DMS79 treated with DMSO at 0.1 percent for 48 hours (cell line): ENCODE measurements at places on chromosomes 1 and 21.

DNA sequence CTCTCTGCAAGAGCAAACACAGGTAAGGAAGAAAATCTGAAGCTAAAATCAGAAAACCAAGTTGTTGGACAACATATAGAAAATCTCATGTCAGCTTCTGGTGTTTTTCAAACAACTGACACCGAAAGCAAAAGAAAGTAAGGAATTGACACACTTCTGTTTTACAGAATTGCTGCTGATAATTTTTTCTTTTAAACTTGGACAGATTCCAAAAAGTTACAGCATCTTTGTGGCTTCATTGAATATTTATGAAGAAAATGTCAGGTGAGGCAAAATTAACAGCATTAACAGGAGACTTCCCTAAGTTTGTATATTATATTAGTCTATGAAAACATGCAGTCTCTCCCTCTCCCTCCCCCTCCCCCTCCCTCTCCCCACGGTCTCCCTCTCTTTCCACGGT lies 14.9 kb upstream of the CTSS start:
- DNase-seq = no peak

- DNase-seq = no peak
Measured at GRCh38 chr1:76083189-76083588, 8.6 kb downstream of the ST6GALNAC3 start.

- no peak for DNase-seq
Measured at GRCh38 chr1:209993061-209993830, 55.2 kb downstream of the SYT14 start.

GRCh38 chr1:182192215-182192614 lies 130.7 kb upstream of the ZNF648 start:
- no peak for DNase-seq

GRCh38 chr21:32682696-32683474 lies 44.9 kb downstream of the SYNJ1 start:
- DNase-seq = no peak

- DNase-seq = no peak
Measured at GRCh38 chr21:46269466-46269865, 15.9 kb downstream of the MCM3AP start.

DNA sequence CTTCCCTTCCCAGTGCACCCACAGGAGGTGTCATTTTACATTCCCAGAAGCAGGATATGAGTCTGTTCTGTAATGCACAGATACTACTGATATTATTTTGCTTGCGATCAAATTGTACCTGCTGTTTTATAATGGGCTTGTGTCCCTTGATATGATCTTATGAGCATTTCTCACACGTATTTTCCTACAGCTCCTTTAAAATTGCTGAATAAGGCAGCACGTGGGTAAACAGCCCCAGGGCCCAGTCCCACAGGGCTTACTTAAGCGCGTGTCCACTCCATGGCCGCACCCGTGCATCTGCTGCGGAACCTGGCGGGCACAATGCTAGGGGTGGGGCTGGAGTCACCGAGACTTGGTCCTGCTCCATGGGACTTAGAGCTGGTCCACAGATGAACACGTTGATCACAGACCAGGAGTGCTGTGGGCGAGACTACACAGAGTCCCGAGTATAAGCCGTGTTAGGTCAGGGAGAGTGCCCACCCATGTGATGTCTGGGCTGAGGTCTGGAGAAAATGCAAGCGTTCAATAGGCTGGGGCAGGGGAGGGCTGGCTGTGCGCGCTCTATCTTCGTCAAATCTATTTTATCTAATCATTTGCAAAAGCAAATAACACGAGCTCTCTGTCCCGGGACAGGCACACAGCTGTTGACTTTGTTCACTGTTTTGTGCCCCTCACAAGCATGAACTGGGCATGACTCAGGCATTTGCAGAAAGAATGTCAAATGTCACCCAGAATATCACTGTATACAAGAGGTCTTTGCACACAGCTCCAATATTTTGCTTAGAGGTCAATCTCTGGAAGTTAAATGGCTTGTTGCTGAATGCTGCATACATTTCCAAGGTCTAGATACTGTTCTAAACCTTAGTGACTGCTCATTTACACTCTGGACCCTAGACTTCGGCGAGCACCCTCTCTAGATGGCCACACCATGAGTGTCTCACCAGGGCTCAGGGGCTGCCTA lies 119.3 kb downstream of the CRYAA start:
- no peak for DNase-seq

DNA sequence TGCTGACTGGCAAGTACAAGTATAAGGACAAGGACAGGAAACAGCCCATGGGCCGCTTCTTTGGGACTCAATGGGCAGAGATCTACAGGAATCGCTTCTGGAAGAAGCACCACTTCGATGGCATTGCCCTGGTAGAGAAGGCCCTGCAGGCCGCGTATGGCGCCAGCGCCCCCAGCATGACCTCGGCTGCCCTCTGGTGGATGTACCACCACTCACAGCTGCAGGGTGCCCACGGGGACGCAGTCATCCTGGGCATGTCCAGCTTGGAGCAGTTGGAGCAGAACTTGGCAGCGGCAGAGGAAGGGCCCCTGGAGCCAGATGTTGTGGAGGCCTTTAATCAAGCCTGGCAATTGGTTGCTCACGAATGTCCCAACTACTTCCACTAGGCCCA lies 32.0 kb downstream of the SLC16A1 start:
- no peak for DNase-seq

- no peak for DNase-seq
Measured at GRCh38 chr1:145889722-145890121, 4.1 kb upstream of the ANKRD35 start.

DNA sequence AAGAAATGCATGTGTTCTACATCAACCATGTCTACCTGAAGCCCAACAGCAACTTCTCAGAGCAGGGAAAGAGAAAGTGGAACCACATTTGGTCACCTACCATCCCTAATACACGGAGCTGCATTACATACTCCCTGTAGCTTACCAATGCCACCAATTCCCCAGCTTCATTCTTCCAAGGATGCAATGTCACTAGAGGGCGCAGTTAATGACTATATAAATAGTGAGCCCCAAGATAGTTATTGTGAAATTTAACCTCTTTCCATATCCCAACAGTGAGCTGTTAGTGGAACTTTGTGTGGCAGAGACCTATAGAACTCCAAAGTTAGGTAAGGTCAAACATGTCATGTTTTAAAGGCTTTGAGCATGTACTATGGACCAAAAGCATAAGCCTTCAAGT lies 618.3 kb downstream of the SMYD3 start:
- DNase-seq = no peak

GRCh38 chr1:94425821-94426484 lies 7.8 kb downstream of the ABCD3 start:
- peak; percentile 14 for DNase-seq

DNA sequence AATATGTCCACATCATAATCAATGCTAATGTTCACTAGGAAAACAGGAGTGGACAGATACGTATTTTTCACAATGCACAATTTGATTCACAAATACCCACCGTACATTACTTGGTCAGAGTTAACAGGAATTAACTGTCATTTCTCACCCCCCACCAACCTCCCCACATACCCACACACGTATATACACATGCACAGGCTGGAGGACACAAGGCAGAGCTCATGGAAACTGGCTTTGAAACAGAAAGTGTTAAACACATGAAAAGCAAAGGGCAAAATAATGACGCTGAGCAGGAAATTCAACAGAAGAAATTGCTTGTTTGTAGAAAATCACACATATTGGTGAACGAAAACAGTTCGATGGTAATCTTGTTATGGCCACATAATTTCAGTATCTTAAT lies 188.4 kb upstream of the DMRTA2 start:
- no peak for DNase-seq

DNA sequence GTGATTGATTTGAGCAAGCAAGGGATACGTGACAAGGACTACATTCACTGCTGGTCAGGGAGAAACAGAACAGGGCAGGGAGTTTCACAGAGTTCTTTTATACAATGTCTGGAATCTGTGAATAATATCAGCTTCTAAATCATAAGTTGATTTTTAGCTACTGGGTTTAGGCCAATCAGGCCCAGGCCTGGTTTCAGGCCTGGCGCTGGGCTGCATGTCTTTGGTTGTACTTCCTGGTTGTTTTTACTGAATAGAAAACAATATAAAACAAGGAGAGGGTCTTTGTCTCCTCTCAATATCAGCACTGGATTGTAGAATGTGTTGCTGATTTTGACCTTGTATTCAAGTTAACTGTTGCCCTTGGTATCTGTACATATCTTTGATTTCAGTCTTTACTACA lies 865 bp upstream of the AMY2A start:
- DNase-seq = no peak

DNA sequence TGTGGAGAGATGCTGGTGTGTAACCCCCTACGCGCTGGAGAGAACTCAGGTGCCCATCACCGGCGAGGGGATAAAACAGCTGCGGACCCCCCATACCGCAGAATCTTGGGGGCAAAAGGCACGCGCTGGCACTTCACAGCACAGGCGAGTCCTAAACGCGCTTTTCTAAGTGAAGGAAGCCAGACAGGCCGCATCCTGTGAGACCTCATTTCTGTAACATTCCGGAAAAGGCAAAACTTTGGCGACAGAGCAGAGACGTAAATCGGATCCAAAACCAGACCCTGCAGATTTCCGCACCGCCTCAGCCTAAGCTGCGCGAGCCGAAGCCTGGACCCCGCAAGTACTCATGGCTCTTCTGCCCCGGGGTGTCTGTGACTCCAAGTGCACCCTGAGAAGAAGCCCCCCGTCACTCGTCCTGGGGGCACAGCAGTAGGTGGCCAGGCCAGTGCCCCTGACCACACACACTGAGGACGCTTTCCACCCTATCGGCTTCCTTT lies 60.9 kb downstream of the SLX9 start:
- no peak for DNase-seq

- DNase-seq = no peak
Measured at GRCh38 chr21:26967062-26967913, at the start of gene ADAMTS5. Gene ADAMTS5 (minus strand): TSS chr21:26967088. CDS start chr21:26966391, 697 bp downstream.

DNA sequence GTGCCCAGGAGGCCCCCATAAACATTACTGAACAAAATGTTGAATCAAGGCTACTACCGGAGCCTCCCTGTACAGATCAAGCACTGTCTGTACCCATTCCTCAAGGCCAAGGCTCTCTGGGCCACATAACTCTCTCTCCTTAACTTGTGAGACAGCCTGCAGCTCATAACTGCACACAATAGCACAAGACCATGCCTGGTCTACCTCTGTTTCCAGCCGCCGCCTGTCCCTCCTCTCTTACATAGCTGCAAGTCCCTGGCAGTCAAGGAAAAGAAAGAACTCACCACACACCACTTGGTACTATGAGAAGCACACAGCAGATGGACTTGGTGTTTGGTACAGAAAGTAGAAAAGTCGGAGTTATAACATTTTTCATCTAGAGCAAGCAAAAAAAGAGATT lies 91.1 kb downstream of the SSBP3 start:
- no peak for DNase-seq

DNA sequence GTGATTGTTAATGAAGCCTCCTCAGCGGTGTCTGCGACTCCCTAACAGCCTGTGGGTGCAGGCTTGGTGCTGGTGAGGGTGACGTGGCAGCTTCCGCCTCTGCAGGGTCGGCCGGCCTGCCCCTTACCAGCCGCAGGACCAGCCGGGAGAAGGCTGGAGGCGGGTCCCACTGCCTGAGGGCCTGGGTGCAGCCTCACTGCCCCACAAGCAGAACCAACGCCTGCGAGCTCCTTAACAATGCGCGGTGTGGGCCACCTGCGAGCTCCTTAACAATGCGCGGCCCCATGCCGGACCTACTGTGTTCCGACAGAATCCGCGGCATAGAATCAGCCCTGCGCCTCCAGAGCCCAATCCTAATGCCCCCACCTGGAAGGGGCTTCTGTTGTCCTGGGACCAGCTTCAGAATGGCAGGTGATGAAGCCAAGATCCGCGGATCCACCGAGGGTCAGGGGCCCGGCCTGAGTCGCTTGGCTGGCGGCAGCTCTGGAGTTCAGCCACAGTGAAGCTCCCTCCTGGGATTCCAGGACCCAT lies 54.4 kb upstream of the AJAP1 start:
- no peak for DNase-seq

DNA sequence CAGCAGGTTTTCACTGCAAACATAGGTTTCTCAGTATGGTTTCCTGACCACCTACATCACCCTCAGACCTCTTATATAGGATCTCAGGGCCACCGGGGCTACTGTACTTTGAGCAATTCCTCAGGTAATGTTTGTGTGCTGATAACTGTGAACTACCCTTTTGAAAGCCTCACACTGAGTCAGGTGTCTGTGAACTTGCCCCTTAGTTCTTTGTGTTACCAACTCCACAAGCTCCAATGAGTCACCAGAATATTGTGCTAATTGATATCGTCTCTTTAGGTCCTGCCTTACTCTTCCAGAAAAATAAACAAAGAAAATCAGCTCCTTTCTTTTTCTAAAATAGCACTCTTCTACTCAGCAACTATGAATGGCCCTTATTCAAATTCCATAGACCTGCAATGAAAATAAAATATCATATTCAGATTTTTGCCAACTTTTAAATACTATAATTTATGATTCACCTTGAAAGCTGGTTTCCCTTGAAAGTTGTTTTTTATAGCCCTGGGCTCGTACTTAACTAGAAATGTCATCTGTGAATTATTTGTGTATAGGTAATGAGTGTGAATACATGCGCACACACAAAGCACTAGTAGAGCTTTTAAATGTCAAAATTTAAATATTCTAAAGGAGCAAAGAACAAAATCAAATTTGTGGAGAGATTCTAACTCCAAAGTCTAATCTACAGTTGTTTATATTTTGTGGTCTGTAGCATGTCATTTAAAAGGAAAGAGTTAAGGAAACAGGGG lies 88.1 kb upstream of the WARS2 start:
- DNase-seq = no peak

DNA sequence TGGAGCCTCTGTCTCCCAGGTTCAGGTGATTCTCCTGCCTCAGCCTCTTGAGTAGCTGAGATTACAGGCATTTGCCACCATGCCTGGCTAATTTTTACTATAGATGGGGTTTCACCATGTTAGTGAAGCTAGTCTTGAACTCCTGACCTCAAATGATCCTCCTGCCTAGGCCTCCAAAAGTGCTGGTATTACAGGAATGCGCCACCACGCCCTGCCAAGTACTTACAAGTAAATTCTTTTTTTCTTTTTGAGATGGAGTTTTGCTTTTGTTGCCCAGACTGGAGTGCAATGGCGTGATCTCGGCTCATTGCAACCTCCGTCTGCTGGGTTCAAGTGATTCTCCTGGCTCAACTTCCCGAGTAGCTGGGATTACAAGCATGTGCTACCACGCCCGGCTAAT lies 42.5 kb downstream of the RPRD2 start:
- DNase-seq = no peak

- no peak for DNase-seq
Measured at GRCh38 chr1:196380316-196380715, 227.9 kb downstream of the KCNT2 start.

- no peak for DNase-seq
Measured at GRCh38 chr1:89732643-89733222, 88.1 kb upstream of the LRRC8D start.

DNA sequence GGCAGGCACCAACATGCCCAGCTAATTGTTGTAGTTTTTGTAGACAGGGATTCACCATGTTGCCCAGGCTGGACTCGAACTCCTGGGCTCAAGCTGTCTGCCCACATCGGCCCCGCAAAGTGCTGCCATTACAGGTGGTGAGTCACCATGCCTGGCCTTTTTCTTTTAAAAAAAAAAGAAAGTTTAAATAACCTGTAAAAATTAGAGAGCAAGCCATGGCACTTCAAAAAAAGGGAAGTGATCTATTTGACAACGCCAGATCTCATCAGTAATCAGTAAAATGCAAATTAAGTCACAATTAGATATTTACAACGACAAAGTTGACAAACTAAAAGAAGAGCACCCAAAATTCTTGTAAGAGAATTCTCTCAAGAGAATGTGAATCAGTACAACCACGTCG lies 2.9 kb upstream of the RBBP5 start:
- no peak for DNase-seq

- DNase-seq = no peak
Measured at GRCh38 chr1:230270185-230270558, 156.0 kb downstream of the PGBD5 start.

GRCh38 chr1:183416850-183417771 lies 1.1 kb downstream of the NMNAT2 start:
- peak; percentile 39 for DNase-seq

GRCh38 chr1:93665015-93665414 lies 16.6 kb downstream of the BCAR3 start:
- no peak for DNase-seq
